ENCODE measurements at places on chromosomes 11 and 22.

GRCh38 chr11:130180896-130181294, 21.3 kb downstream of the ST14 start:
- DNase-seq, result no peak

DNA sequence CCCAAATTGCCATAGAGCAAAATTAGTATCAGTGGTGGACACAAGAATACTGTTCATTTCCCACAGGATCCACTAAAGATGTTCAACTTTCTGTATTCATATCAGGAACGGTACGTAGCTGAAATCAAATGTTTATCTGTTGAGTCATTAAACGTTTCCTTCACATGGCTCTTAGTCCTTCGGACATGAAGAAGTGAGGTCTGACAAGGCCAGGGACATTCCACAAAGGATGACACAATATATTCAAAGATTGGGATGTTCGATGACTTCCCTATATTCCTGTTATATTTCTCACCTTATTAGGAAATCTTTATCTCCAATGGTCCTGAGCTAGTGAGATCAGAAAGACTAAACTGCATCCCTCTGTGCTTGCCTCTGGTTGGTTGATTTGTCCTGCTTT, 129.0 kb downstream of the ETS1 start:
- peak; percentile 97 for DNase-seq

- peak; percentile 82 for DNase-seq
Observed at GRCh38 chr11:911031-911889, 650 bp upstream of the CHID1 start.

GRCh38 chr22:46290843-46291785, 5.6 kb upstream of the GTSE1 start:
- no peak for DNase-seq

- DNase-seq, result peak; percentile 98
Observed at GRCh38 chr22:18057568-18058209, 20.1 kb upstream of the PEX26 start.

GRCh38 chr22:46547179-46547882, 9.9 kb upstream of the CELSR1 start:
- peak; percentile 72 for DNase-seq

DNA sequence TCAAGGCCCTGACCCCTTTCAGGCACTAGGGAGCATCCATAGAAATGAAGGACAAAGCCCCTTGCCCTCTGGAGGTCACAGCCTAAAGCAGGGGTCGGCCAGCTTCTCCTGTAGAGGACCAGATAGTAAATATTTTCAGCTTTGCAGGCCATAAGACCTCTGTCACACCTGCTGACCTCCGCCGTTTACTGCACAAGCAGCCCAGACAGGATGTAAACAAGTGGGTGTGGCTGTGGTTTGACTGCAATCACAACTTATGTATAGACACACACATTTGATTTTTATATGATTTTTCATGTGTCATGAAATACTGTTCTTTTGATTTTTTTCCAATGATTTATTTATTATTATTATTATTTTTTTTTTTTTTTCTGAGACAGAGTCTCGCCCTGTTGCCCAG, 34.3 kb downstream of the KIAA1671 start:
- no peak for DNase-seq

DNA sequence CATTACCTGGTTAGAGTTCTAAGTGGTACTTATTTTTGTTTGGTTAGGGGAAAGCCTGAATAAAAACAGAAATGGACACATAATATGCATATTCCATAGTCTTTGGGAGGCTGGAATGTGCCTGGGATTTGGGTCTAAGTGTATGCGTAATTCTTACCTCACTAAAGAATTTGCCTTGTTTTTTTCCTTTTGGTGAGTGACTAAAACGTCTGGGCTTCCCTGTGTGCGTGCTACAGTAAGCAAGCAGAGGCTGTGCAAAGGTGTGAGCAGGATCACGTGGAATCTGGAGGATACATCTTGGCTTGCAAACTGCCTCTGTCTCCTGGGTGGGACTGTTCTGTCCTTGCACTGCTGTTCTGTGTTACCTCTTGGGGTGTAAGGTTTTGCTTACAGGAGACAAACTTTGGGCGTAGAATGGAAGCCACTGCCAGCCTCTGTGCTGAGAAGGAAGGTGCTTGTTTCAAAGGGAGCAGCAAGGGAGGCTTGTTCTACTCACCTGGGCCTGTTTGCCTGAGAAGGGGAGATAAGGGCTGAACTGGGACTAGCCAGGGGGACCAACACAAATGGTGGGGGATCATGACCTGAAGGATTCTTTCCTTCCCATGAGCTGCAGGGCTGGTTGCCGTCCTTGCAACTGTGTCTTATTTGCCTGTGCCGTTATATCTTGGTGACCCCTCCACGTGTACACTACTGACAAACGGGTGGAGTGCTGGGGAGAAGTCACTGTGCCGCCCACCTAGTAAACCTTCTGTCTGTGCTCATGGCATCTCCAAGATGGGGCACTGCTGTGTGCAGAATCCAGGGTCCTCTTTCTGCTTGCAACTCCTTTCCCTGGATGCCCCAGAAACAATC, 4.5 kb downstream of the NEAT1 start:
- peak; percentile 69 for DNase-seq

DNA sequence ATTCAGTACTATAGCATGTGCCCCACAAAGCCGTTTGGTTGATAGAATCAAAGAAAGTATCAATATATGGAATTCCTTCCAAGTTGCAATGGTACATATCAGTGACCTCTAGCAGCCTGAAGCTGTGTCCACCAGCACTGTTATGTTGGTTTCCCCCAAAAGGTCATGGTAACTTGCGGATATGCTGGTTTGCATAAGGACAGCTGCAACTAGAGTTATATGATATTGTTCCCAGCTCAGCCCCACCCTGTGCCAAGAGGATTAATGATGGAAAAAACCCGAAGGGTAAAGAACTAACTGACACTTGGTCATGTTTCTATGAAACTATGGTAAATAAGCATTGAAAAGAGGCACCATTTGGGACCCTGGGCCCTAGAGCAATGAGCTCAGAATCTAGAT, 93.5 kb downstream of the PDHX start:
- DNase-seq, result no peak

- DNase-seq, result peak; percentile 68
Observed at GRCh38 chr11:102957953-102958352, 2.4 kb upstream of the MMP13 start.

DNA sequence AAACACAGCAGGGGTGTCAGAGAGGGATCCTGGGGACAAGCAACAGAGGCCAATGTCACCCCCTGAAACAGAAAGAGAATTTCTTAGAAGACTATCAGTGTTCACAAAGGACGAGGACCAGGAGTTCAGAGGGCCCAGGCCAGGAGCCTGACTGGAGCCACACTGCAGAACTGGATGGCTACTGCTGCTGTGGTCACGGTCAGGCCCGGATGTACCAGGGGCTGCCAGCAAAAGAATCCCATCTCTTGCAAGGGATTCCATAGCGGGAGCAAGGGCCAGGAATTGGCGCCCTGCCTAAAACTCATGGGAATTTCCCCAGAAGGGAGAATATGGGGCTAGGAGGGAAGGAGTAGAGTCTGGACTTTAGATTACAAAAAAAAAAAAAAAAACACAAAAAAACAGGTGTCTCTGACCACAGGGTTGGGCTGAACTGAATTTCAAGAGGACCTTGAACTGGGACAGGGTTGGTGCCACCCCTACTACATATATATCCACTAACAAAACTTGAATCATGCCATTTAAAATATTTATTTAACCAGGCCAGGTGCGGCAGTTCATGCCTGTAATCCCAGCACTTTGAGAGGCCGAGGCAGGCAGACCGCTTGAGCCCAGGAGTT, 15.7 kb upstream of the KCTD14 start:
- no peak for DNase-seq

DNA sequence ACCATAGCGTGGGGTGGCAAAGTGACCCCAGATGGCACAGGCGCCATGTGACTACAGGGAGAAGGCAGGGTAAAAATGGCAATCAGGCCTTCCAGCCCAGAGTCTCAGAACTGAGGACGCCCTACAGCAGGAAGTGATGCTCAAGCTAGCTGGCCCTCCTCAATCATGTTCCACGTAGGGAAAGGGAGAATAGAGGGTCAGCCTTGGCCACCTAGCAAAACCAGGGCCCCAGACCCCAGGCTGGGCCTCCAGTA, 978 bp upstream of the ANKRD13D start:
- no peak for DNase-seq

- no peak for DNase-seq
Observed at GRCh38 chr11:118631142-118631909, 23.9 kb downstream of the PHLDB1 start.

DNA sequence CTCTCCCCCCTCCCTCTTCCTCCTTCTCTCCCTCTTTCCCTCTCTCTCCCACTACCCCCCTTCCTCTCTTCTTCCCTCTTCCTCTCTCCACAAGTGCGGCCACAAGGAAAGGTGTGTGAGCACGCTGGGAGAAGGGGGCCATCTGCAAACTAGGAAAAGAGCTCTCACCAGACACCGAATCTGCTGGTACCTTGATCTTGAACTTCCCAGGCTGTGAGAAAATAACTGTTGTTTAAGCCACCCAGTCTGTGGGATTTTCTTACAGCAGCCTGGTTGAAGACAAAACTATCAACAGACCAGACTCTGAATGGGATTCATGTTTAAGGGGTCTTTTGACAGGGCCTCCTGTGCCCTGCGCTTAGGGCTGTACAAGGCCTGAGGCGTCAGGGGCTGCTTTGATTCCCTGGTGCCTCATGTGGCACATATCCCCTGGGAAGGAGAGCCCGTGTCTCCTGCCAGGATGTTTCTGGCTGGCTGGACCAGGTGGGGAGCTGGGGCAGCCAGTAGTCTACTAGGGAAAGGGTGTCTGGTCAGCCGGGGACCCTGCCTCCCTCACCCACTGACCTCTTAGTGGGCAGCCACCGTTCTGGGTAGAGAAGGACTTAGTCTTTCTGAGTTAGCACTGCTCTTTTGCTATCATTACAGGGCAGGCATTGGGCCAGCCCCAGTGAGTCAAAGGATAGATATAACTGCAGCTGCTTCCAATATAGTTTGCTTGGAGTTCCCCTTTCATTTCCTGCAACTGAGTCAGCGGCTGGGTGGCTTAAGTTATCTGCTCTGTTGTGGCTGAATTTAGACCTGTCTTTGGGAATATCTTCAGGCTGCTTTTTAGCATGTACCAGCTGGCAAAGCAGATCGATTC, 6.2 kb downstream of the PANX1 start:
- peak; percentile 95 for DNase-seq

Data from fibroblast of skin of right biceps (primary cell).